ENCODE measurements at places on chromosomes 12 and 14.

DNA sequence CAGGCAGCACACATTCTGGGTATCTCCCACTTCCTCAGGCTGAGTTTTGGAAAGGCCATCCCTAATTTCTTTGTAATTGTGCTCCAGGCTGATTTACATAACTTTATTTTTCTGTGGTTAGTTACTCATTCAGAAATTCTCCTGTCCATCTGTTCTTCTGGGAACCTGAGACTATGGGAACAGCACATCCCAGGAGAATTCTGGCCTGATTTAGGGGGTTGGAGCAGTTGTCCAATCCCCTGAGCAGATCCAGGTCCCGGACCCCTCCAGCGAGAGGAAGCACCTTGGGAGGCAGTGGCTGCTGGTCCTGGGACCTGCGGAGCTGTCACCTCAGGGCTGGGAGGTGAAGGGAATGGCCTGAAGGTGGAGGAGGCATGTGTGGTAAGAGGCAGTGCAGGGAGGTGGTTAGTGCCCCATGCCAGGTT, 40.4 kb downstream of the TSPAN9 start:
- no peak for DNase-seq

DNA sequence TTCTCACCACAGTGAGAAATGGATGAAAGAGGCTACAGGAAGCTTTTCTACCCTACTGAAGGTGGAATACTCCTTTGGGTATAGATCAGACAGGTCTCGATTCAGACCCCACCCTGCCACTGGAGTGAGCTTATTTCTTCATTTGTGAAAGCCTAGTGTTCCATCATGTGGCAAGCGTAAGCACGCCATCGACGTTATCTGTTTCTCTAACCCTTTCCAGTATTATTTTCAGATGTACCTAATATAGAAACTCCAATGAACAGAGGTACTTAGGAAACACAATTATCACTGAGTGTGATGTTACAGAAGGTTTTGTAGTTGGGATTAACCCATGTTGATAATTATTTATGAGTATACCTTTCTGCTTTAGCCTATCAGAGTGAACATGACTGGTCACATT, 12.4 kb downstream of the PEBP1 start:
- no peak for DNase-seq

DNA sequence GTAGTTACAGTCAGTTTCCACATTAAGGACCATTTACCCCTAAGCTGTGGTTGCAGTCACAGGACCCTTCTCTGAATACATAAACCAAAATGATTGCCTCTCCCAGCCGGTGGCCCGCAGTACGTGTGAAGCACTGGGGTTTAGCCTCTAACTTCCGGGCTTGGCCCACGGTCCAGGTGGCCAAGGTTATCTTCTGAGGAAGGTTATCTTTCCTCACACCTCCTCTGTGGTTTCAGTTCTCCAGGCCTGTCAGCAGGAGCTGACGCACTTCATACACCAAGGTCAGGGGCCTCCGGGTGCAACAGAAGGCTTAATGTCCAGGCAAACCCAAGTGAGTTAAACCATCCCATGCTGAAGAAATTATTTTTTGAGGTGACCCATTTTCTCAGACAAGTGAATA, 291.0 kb upstream of the FKBP4 start:
- DNase-seq = no peak

DNA sequence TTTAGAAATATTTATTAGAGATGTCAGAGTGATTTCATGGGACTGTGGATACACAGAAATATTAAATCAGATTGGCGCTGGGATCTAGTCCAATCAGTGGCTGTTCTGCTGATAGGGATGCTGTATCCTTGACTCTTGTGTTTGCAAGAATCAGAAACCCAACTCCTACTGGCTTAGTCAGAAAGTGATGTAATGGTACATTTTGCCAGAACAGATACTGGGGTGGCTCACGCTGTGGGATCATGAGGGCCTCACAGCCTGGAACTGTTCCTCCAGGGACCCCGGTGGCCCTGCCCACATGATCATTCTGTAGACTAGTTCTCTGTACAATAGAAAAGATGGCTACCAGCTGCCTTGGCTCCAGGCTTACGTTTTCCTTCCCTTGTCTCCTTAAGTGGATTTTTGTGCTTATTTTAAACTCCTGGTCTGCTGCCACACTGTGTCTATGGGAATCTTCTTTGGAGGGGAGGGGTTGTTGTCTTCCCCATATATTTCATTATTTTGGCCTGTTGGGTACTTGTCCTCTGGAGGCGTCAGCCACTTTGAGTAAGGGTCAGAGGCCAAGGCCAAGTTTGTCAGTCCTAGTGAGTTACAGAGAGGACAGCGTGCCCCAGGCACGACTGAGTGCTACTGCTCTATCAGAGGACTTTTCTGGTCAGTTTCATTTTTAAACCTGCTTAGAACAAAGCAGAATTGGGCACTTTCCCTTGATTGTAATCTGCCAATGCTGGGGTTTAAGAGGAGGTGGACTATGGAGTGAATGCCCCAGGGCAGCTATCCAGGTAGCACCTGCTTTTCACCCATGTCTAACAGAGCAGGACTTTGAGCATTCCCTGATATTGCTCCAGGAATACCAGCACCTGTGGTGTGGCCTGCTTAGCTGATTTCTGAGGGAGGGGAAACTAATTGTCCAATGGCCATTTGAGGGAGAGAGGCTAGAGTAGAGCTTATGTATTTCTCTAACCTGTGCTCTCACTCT, 164.3 kb downstream of the SLC5A8 start:
- DNase-seq = no peak

DNA sequence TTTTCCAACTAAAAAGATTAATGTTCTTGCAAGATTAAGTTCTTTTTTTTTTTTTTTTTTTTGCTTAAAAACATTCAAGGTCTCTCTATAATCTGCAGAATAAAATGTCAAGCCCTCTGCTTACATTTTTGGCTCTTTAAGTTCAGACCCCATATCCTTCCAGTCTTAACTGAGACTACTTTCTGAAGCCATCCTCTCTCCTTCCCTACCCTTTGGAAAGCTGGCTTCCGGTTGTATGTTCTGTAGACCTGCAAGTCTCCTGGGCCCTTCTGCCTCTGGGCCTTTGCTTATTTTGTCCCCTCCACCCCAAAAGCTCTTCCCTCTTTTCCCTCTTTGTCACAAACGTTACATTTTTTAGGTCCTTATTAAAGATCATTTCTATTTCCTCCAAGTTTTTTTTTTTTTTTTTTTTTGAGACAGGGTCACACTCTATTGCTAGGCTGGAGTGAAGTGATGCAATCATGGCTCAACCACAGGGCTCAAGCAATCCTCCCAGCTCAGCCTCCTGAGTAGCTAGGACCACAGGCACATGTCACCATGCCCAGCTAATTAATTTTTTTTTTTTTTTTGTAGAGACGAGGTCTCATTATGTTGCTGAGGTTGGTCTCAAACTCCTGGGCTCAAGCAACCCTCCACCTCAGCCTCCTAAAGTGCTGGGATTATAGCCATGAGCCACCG, 46.5 kb downstream of the PTPRB start:
- no peak for DNase-seq

- no peak for DNase-seq
Observed at GRCh38 chr12:16685107-16685506, 79.1 kb upstream of the LMO3 start.

GRCh38 chr14:92427096-92427495, 86.5 kb upstream of the RIN3 start:
- DNase-seq = no peak

- no peak for DNase-seq
Observed at GRCh38 chr12:574475-575128, 88.6 kb downstream of the NINJ2 start.

- DNase-seq = no peak
Observed at GRCh38 chr14:100015251-100015655, 50.0 kb upstream of the EVL start.

- DNase-seq = no peak
Observed at GRCh38 chr12:102652645-102653313, 172.4 kb upstream of the IGF1 start.

DNA sequence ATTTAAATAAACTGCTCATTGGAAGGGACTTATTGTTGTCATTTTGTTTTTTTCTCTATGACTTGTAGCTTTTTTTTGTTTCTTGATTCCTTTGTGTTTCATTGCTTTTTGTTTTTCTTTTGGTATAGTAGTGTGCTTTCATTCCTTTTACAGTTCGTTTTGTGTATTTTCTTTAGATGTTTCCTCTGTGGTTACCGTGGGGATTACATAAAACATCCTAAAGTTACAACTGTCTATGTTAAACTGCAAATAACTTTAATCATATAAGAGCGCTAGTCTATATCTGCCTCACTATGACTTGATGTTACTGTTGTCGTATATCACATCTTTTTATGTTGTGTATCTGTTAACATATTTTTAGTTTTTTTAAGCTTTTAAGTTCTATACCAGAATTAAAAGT, 86.9 kb downstream of the ATF7IP start:
- DNase-seq = no peak

- no peak for DNase-seq
Observed at GRCh38 chr14:52307376-52307775, 6.7 kb upstream of the PTGER2 start.

DNA sequence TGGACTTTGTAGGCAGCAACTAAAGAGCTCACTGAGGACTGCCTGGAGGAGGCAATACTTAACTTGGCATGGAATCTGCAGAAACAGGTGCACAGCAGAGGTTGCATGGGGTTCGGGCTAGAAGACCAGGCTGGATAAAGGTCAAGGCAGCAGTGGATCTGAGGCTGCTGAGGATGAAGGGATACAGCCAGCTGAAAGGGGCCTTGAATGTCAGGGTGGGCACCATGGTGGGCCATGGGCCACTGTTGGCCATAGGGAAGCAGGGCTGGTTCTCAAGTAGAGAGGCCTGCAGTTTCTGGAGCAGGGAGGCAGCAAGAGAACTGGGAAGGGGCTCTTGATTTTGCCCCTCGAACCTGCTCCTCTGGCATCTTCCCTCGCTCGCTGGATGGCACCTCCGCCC, 55.5 kb downstream of the C14orf132 start:
- no peak for DNase-seq

- no peak for DNase-seq
Observed at GRCh38 chr14:26056036-26056616, 541.7 kb downstream of the NOVA1 start.

DNA sequence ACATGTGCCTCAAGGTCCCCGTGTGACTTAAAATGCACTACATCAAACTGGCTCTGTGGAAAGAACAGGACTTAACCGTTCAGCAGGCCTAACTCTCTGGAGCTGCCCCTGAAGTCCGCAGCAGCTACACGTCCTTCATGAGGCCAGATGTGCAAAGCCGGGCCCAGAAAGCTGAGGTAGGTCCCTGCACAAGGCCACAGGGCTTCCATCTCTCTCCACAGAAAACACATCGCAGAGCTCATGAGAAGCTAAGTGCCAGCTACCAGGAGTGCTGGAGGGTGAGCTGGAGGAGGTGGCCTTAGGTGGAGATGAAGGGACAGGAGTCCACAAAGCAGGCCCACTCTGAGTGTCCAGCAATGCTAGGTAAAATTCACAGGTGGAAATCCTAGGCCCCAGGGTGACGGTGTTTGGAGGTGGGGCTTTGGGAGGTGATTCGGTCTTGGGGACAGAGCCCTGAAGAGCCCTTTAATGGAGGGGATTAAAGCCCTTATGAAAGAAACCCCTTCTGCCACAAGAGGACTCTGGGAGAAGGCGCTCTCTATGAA, 52.4 kb downstream of the VCPKMT start:
- DNase-seq = no peak

Data from activated CD4-positive, alpha-beta T cell treated with anti-CD3 and anti-CD28 coated beads, Interleukin-2, amount 50 U/mL, for 48 hours (primary cell).